ENCODE measurements at places on chromosomes 13 and 19.

- DNase-seq: no peak
Measured at GRCh38 chr19:41853768-41854167, 6.3 kb upstream of the RPS19 start.

GRCh38 chr19:39444598-39445195, 685 bp upstream of the SUPT5H start:
- no peak for DNase-seq

DNA sequence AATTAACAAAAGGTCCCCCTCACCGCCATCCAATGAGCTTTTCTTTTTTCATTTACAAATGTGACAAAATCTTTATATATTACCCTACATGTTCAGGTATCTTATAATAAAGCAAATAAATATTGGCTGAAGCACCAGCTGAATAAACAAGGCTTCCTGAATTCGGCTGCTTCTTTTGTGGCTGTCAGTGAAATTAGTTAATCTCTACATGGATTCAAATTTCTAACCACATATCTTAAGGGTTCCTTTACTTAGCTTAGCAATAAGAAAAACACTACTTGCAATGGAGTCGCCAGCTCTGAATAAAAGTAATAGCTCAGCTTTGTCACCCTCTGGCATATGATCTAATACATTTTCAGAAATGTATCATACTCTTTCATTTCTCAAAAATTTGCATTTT, 104.3 kb downstream of the CCNA1 start:
- no peak for DNase-seq

DNA sequence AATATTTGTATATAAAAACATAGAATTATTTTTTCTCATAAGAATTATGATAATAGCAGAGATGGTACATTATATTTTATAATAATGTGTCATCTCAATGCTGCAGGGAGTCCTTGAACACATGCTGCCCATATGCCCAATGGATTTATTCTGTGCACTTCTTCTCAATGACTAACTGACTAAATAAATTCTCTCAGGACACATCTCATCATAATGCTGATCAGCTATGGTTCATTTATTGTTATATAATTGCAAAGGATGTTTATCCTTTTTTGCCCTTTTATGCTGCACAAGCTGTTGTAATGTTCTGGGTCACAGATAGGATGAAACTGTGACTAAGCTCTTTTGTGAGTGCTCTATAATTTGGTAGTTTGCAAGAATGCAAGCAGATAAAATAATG, 1273.3 kb upstream of the ATXN8OS start:
- DNase-seq: no peak

Data from stimulated activated CD8-positive, alpha-beta memory T cell treated with anti-CD3 and anti-CD28 coated beads, Interleukin-4, amount 100 ng/mL, for 4 hours (primary cell).